ENCODE measurements at places on chromosomes 6 and 20.

DNA sequence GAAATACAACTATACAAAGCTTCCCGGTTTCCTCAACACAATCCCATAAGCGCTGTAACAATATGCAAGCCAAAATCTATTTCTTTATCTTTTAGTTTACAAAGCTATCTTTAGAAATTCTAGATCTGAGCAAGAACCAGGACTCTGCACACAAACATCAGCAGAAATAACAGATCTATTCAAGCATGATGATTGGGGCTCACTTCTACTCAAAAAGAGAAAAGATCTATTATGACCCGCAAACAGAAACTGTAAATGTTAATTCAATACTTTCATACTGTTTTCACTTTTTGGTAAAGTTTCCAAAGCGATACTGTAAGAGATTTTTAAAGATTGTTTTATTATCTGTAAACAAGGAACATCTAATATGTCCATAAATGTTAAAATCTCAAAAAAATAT is 86.6 kb downstream of the SESN1 start:
- no peak for DNase-seq

GRCh38 chr6:132114201-132114825 is 163.1 kb upstream of the CCN2 start:
- no peak for DNase-seq

- DNase-seq, result no peak
These were observed 213.0 kb upstream of the SUPT3H start for GRCh38 chr6:45590696-45591184.

- DNase-seq, result no peak
These were observed 6.3 kb upstream of the CDSN start for GRCh38 chr6:31126396-31127175.

GRCh38 chr6:112407101-112407590 is 60.0 kb downstream of the RFPL4B start:
- DNase-seq, result no peak

DNA sequence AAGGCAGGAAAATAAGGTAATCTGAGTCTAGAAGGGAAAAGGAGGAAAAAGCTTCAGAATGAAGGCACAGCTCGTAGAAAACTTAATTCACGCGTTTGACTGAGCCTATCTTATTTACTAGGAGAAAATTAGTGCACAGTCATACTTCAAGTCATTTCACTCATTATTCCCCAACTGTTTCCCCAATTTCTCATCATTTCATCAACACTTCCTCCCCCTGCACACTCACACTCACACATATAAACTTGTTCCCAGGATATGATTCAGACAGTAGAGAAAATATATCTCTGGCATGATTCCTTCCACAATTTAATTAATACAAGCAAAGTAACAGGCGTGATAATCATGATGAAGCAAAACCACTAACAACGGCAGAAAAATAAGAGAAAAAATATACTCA is 94.5 kb upstream of the F13A1 start:
- DNase-seq, result no peak

GRCh38 chr20:34549291-34549928 is 9.1 kb upstream of the MAP1LC3A start:
- DNase-seq, result no peak

DNA sequence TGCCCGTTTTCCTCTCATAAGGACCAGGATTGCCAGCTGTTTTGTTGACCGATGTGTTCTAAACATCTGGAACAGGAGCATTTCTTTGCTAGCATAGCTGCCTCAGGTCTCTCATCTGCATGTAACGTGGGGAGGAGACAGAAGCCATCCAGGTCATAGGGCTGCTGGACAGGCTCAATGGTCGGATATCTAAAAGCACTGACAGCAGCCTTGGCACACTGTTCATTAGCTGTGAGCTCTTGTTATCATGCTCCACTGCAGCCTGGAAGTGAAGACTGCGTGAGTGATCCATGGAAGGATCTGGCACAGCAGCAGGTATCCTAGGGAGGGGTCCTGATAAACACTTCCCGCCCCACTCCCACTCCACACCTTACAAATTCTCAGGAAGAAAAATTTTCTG is 175.3 kb downstream of the LRFN2 start:
- DNase-seq, result no peak

GRCh38 chr6:47265971-47266370 is 43.7 kb downstream of the TNFRSF21 start:
- DNase-seq, result no peak

DNA sequence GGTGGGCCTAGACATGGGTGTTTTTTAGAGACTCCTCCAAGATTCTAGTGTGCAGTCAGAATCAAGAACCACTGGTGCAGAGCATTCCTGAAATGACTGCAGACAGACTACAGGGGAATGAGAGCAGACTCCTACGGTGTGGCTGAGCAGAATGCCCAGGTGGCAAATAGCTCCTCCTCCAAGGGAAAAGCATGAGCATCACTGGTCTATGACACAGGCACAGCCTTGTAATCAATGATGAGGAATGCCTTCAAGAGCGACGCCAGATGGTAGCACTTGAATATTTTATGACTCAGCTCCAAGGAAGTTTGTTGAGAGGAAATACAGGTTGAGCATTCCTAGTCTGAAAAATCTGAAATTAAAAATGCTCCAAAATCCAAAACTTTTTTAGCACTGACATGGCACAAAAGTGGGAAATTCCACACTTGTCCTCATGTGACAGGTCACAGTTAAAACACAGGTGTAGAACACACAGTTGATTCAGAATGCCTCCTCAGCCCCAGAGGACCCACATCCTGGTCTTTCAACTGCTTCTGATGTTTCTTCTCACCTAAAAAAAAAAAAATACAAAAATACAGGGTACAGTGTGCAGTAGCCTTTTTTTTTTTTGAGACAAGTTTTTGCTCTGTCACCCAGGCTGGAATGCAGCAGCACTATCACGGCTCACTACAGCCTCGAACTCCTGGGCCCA is 10.6 kb upstream of the FAM8A1 start:
- DNase-seq, result no peak

- DNase-seq, result no peak
These were observed 375.7 kb downstream of the TENT5A start for GRCh38 chr6:81376745-81377144.

GRCh38 chr6:43207286-43207685 is 22.0 kb downstream of the DNPH1 start:
- DNase-seq, result no peak

DNA sequence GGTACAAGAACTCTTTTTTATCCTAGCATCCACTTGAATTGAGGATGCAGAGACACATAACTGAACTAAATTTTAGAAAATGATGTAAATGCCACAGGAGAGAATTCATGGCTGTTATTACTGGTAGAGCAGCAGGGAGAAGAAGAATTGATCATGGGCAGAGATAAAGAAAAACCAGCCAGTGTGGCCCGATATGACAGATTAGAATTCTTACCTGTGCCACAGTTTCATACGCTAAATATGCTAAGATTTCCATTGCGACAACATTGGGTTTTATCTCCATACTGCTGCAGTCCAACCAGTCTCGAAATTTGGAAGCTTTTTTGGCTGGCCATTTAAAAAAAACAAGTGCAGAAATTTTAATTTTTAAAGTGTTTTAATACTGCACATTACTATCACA is 373.8 kb upstream of the RUNX2 start:
- DNase-seq, result no peak

GRCh38 chr6:157392927-157393668 is 12.1 kb downstream of the ZDHHC14 start:
- peak; percentile 31 for DNase-seq

DNA sequence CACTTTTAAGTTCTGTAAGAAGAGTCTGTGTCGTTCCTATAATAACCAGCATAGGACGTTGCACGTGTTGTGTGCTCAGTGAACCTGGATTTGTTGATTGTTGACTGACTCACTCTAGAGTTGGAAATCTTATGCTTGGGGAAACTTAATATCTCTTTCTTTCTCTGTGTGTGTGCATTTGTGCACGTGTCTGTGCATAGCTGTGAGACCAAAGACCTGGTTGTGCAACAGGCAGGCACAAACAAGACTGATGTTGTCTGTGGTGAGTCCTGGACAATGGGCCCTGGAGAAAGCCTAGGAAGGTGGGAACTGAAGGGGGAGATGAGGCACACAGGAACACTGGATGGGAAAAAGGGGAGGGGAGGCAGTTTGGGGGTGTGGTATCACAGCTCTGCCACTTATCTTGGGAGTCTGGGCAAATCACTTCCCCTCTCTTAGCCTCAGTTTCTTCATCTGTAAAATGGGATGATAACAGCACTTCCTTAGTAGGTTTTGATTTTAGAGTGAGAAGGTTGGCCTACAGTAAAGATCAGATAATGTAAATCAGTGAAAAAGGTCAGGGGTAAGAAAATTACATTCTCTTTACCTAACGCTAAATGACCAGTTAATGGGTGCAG is 8.4 kb downstream of the CD40 start:
- no peak for DNase-seq

DNA sequence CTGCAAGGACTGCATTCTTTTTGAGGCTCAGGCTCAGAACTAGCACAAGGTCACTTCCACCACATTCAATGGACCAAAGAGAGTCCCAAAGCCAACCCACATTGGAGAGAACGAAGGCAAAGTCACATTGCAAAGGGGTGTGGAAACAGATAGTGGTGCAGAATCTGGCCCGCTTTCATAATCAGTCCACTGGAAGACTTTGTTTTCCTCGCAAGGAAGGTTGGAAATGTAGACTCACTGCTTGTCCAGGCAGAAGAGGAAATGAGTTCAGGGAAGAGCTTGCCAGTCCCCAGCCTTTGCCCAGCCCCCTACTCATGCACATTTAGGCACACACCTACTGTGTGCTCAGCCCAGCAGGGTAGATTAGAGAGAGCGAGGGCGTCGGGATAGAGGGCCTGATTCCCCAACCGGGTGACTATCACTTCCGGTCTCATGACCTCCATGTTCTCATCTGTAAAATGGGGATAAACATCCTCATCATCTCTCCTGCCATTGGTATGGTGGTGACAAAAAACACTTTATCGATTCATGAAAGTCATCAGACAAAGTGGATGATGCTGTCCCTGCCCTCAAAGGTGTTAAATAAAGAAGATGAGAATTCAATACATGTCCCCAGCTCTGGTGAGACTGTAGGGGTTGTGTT is 24.3 kb upstream of the CCN5 start:
- no peak for DNase-seq

GRCh38 chr6:138981416-138981815 is 6.6 kb downstream of the REPS1 start:
- DNase-seq, result no peak
